ENCODE measurements at places on chromosomes 5 and 9.

DNA sequence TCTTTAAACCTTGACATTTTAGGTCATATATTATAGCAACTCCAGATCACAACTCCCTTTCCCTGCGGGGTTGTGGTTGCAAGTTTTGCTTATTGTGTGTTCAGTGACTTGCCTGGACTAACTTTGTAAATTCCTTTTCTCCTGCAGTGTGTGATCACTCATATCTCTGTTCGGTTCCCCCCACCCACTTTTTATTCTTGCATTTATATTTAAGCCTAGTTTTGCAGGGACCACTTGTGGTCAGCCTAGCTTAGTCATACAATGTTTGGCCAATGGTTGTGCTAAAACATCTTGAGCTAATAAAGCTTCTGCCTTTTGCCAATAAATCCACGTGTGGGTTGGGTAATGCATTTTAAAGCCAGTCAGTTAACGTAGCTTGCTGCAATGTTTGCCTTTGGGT, 146.5 kb upstream of the IRX4 start:
- no peak for DNase-seq

DNA sequence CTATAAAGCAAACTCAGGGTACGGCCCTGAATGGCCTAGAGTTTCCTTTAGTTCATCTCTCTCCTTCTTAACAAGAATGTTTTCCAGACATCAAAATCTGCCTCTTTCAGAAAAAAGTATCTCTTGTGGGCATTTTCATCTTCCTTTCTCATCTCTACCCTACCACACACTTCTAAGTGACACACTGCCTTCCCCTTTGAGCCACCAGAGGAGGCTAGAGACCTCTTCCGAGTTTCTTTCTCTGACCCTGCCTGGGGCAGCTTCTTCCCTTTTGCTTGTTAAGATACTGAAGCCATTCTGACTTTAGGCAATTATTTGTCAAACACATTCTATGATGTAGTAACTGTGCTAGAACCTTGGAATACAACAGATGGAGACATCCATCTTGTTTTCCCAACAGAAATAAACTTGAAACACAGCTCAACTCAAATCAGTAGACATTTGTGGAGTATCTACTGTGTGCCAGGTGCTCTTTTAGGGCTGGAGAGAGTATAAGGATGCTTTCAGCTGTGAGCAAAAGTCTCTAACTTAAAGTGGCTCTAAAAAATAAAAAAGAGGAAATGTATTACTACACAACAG, 8.6 kb upstream of the SV2C start:
- DNase-seq = no peak

- no peak for DNase-seq
These were observed 73.4 kb upstream of the CDH6 start for GRCh38 chr5:31119938-31120641.

DNA sequence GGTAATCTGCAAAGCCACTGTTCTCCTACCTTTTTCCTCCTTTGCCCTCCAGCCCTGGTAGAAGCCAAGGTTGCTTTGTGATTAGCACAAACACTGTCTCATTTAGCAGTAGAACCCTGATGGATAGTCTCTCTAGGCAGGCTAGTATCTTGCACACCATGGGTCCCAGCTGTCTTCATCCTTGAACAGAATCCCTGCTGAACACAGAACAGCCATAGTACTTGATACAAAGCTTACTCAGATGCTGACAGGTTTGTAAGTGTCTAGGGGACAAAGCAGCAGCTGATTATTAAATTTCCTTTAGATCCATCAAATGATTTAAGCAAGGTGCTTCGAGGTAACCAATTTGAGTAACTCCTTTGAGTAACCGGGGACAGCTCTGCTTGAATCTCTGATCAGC, 163.7 kb upstream of the PPP1R2B start:
- DNase-seq = no peak

DNA sequence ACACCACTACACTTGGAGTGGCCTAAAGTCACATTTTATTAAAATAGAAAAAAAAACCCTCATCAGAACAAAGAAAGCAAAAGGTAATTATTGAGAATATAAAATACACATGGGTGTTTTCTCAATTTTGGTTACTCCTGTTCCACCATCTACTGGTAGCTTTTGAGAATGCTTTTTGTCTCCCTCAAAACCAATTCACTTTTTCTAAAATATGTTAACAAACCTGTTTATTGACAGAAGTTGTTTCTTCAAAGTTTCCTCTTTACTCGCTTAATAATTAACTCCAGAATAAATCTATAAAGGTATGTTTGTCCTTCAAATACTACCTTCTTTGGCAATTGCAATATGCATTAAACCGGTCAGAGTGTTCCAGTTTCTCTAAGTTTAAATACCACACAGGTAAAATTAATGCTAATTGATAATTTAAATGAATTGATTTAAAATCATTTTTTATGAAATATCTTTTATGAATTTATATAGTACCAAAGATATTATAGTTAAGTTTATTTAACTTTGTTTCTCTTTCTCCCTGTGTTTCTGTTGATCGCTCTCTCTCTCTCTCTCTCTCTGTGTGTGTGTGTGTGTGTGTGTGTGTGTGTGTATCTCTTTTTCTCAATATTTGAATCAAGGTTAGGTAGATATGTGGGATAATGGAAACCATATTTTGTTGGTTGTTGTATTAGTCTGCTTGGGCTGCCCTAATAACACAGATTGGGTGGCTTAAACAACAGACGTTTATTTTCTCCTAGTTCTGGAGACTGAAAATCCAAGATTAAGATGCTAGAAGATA, 487.4 kb downstream of the PRDM9 start:
- DNase-seq = no peak

All from NCI-H187 treated with DMSO at 0.1 percent for 48 hours (cell line).